ENCODE measurements at places on chromosomes 7 and 10. TPM values are rescaled to one million over a fixed set of nuclear protein-coding genes. Genes with fewer than 3 reads are reported as not detected.

The TMEM176A gene
- polyA plus RNA-seq: 62.0 TPM

The DUS4L gene
- 5.0 TPM for polyA plus RNA-seq

The GTF2IRD1 gene
- 8.4 TPM for polyA plus RNA-seq

The GRID1 gene
- polyA plus RNA-seq: 0.31 TPM

The AMZ1 gene
- not detected for polyA plus RNA-seq

The EVX1 gene
- not detected for polyA plus RNA-seq

The TSPAN15 gene
- 55.8 TPM for polyA plus RNA-seq

The FANK1 gene
- 8.4 TPM for polyA plus RNA-seq

- DNase-seq: no peak
Measured at GRCh38 chr10:52903397-52903938, 130.9 kb upstream of the MBL2 start.

- peak; percentile 97 for DNase-seq
Measured at GRCh38 chr10:15168786-15169554, 477 bp upstream of the NMT2 start.

GRCh38 chr10:34627331-34627730, 187.8 kb downstream of the PARD3 start:
- DNase-seq: no peak

DNA sequence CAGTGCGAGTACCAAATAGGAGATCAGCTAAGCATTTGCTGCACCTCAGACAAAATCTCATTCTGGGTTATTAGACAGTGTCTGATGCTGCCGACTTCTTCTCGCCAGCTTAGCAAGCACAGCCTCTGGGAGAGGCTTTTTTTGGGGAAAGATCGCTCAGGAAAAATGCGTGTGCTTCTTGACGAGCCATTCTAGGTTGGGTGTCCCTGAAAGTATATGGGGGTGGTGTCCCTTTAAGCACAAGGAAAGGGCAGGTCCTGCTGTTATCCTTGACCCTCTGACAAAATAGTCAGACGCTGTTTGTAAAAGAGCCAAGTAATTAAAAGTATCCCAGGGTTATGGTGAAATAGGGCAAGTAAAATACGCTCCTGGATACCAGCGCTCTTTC, 540.1 kb upstream of the FZD8 start:
- no peak for DNase-seq

GRCh38 chr7:31494421-31494820, 19.5 kb upstream of the ITPRID1 start:
- DNase-seq: no peak

DNA sequence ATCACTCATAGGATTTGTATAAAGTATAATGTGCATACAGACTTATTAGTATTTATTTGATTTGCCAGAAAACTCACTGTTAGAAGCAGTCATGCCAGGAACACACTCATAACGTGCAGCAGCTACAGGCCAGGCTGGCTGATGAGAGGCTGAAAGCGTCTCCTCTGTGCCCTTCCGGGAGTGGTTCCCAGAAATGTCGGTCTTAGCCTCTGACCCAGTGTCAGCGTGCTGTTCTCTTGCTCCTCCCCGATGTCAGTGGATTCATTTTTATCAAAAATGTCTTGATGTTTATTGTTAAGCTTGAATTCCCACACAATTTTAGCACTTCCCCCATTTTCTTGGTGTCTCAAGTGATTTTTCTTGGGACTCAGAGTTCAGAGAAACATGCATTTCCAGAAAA, 33.3 kb upstream of the GARS1 start:
- peak; percentile 14 for DNase-seq

- no peak for DNase-seq
Measured at GRCh38 chr7:50203521-50203920, 101.0 kb upstream of the IKZF1 start.
